ENCODE measurements at places on chromosomes 3 and 15. TPM values are rescaled to one million over a fixed set of nuclear protein-coding genes. Genes with fewer than 3 reads are reported as not detected.

The ACAN gene
- not detected for total RNA-seq

The CASR gene
- total RNA-seq = not detected

The MAGEL2 gene
- under 0.01 TPM for total RNA-seq

The DPPA2 gene
- not detected for total RNA-seq

The GOLGA6B gene
- total RNA-seq = not detected

The SLCO2A1 gene
- total RNA-seq = 2.4 TPM
